ENCODE measurements at places on chromosomes 3 and 15.

DNA sequence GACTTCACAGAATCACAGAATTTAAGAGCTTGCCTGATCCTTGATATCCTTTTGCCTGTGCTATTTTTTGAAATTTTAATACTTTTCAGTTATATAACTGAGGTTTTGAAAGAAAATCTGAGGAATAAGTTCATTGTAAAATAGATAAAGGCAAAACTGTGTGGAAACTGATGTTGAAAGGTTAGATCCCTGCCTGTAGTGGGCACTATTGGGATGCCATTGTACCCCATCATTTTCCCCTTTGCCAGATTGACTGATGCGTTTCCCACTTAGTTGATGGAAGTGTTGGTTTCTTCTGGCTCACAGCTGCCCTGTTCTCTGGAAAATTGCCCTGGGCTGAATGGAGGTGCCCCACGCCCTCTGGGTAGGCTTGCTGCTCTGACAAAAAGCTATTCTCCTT lies 387.9 kb downstream of the RBMS3 start:
- no peak for DNase-seq

DNA sequence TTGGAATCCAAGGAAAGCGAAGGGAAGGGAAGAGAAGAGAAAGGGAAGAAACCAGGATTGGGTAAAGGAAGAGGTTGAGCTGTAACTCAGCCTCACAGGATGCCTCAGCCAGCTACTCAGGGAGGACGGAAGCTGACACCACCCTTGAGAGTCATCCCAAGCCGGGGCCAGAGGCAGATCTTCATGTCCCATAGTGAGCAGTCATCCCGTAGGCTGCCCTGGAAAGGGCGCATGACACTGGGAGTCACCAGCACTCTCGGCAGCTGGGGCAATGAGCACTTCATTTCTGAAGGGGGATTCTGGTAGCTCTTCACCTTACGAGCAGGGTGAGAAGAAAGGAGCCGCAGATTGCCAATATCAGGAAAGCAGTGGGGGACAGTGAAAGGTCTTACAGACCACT lies 60.1 kb upstream of the PCSK6 start:
- DNase-seq: no peak

GRCh38 chr3:128011140-128011539 lies 41.1 kb upstream of the SEC61A1 start:
- DNase-seq: no peak

GRCh38 chr3:104596551-104596950 lies 770.2 kb upstream of the ALCAM start:
- DNase-seq: peak; percentile 13

DNA sequence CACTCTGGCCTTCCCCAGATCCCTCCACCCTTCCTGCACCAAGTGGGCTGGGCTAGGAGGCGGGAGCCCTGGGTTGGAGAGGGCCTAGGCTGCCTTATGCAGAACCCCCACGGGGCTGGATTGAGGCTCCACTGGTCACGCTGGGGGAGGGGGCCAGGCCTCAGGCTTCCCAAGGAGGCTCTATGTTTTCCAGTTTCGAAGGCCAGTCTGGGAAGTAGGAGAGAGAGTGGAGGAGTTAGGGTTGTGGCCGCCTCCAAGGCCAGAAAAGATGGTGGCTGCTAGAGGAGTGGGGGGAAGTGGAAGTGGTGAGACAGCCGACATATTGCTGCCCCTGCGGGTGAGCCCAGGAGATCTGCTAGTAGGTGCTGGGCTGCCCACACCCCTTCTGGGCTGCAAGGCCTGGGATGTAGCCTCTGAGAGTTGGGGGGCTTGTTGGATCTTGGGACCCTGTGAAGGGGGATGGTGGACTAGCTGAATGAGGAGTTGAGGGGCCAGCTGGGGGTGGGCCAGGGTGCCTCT lies 1.2 kb downstream of the GNAI2 start:
- no peak for DNase-seq

- DNase-seq: no peak
Observed at GRCh38 chr15:75732177-75732808, 19.6 kb upstream of the CSPG4 start.

GRCh38 chr3:99159220-99159762 lies 257.8 kb upstream of the DCBLD2 start:
- DNase-seq: no peak

GRCh38 chr3:57768595-57768994 lies 12.5 kb downstream of the SLMAP start:
- no peak for DNase-seq

DNA sequence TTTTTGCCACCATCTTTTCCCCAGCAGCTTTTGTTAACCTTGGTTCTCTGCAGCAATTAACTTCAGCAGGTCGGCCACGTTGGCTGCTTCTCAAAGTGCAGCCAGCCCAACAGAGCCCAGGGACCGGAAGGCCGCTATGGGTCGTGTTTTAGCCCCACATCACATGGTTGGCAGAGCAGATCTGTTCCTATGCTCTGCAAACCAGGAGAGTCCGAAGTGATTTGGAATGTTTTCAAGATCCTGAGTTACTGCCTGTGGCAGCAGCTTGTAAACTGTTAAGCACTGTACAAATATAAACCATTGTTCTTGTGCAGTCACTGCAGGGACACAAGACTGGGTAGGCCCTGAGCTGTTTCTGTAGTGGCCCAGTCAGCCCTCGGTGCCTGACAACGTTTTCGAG lies 69.6 kb upstream of the MYZAP start:
- DNase-seq: no peak

DNA sequence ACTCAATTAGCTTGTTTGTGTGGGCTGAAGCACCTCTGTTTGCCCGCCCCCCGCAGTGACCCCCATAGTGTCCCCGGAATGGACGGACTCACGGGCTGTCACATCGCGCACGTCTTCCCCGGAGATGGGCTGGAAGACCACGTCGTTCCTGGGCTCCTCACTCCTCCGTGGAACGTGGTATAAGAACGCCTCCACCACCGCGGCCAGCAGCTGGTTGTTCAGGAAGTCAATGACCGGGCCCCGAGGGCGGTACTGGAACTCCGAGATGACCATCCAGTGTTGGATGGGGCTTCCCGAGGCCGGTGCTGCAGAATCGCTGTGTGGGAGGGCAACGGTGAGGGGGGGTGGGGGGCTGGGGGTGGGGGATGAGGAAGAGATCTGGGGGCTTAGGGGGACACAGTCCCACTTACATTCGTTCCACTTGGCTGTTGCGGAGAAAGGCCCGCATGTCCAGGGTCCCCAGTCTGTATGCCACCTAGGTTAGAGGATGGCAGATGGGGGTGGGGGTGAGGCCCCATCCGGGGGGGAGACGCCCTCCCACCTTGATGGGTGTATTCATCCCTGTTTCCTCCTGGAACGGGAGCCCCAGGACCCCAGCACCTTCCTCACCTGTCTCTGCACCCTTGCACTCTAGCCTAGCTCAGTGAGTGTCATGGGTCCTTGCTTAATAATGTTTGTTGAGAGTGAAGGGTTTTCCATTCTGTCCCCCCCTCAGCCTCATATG lies 30.2 kb downstream of the MUC20 start:
- DNase-seq: no peak

DNA sequence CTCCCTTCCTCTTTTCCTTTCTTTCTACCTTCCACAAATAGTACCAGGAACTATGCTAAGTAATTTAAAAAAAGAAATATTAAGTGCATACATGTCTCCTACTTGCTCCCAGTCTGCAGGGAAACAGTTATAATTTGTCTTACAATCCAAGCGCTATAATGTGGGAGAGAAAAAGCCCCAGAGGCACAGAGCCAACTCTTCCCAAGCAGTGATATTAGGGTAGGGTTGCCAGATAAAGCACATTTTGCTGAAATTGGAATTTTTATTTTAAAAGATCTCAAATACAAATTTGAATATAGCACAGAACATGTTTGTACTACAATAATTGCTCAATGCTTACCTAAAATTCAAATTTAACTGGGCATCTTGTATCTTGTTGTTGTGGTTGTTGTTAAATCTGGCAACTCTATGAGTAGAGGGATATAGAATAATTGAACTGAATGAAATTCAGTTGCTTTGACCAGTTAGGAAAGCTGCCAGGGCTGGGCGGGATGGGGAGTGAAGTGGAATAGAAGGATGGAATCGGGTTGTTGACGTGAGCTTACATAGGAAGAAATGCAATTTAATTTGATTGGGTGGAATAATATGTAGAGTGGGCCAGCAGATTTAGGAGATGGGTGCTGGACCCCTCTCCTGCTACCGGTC lies 52.6 kb upstream of the USP3 start:
- no peak for DNase-seq

GRCh38 chr3:176141837-176142236 lies 1055.4 kb downstream of the TBL1XR1 start:
- DNase-seq: no peak

GRCh38 chr3:127121885-127122284 lies 71.0 kb upstream of the PRR23E start:
- no peak for DNase-seq

DNA sequence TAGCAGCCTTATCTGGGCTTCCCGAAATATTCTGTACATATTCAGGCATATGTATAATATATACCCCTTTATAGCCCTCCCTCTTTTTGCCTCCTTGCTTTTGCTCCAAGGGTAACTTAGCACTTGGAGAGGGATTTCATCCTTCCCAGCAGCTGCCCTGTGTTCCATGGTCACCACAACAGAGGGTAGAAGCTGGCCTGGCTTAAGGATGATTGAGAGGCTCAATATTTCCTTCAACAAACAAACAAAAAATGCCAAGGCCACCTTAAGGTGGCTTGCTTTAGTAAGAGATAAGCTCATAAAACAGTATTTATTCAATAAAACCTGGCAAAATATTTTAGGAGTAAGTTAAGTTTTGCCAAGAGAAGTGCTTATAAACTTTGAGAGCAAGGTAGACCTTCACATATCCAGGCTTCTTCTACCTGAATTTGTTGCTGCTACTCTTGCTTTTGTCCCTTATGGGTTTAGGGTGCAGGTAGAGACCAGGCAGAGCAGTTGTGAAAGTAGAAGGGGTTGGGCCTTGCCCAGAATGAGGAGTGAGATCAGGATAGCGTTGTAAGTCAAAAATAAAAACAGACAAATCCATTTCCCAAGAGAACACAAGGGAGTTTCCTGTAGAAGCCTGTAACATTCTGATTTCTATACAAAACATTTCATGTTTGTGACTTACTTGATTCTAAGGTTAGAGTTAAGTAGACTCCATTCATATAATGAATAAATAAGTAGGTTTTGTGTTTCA lies 52.7 kb upstream of the ATOSA start:
- no peak for DNase-seq

DNA sequence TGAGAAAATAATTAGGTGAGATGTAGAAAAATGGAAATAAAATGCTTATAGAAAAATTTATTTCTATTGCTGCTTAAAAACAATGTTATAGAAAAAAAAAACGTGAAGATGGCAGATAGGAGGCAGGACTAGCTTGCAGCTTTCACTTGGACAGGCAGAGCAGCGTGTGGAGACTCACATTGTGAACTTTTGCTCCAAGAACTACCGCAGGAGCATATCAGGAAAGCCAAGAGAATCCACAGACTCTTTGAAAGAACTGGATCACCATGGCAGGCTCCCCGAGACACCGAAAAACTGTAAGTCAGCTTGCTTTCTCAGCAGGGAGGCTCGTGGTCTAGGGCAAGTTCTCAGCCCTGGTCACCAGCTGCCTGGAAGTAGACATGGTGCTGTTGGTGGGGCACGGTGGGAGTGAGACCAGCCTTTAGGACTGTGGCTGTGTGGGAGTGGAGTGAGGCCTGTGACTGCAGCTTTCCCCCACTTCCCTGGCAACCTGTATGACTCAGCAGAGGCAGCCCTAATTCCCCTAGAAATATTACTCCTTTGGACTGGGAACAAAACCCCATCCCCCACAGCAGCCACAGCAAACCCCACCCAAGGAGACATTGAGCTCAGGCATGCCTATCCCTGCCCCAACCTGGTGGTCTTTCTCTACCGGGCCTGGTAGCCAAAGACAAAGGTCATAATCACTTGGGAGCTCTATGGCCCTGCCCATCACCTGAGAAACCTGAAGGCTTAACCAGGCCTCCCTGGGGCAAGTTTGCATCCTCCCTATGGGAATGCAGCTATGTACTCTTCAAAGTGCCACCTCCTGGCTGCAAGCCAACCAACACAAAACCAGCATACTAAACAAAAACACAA lies 22.8 kb downstream of the STRIT1 start:
- DNase-seq: no peak

DNA sequence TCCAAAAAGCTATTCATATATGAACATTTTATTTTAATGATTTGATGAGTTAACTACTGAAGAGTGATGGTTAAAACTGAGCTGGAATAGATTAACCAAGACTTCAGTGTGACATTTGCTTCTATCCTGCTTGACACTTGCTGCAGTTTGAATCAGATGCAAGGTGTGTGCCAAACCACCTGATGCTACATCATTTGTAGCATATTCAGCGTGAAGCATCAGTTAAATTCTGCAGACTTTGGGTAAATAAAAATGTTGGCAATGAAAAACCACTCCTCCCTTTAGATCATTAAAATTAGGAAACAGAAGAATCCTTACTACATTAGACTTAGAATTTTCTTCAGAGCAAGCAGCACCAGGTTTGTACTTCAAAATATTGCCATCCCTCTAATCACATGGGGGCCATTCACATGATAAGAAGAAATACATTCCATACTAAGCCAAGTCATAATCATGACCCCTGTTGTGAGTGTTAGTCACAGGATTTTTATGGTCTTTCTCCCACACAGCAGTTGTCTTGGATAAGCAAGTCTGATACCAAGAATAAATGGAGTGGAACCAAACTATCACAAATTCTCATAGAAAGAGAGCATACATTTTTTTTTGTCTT lies 160.7 kb upstream of the TNIK start:
- DNase-seq: no peak

- DNase-seq: no peak
Observed at GRCh38 chr15:94203306-94203705, 28.1 kb upstream of the MCTP2 start.
